8988T (cell line): ENCODE measurements at places on chromosomes 6 and 20.

DNA sequence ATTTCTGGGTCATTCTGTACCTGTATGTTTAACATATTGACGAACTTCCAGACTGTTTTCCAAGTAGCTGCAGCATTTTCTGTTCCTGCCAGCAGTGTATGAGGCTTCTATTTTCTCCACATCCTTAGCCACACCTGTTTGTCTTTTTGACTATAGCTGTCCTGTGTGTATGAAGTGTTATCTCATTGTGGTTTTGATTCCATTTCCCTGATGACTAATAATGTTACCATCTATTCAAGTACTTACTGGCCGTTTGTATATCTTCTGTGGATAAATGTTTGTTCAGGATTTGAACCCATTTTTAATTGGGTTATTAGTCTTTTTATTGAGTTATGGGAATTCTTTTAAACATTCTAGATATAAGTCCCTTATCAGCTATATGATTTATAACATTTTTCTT, 95.2 kb downstream of the JAG1 start:
- DNase-seq = no peak

GRCh38 chr6:34229877-34230276, 6.8 kb upstream of the HMGA1 start:
- no peak for DNase-seq

- DNase-seq = no peak
Measured at GRCh38 chr20:12057778-12058177, 140.1 kb downstream of the BTBD3 start.

DNA sequence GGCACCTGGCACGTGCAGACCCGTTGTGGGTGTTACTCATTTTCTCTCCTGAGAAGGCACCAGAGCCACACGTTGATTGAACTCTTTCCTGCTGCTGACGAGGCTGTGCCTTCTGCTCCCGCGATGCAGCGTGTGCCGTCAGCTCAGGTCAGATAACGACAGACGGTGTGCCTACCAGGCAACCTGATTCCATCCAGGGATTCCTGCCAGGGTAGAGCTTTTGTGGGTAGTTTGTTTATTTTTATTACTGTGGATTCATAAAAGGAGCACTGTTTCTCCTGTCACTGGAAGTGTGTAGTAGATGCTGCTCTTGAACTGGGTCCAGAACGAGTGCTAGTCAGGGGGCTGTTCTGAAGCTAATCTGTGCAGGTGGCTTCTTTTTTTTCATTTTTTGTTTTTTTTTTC, 20.7 kb downstream of the PRPF6 start:
- DNase-seq = no peak
